ENCODE measurements at places on chromosomes 12 and 14. TPM values are rescaled to one million over a fixed set of nuclear protein-coding genes. Genes with fewer than 3 reads are reported as not detected.

The IFNG-AS1 gene
- total RNA-seq: not detected

The CMA1 gene
- not detected for total RNA-seq

The TC2N gene
- under 0.01 TPM for total RNA-seq

The CLEC12A gene
- not detected for total RNA-seq

The ARHGAP9 gene
- total RNA-seq: 0.14 TPM

The ERBB3 gene
- under 0.01 TPM for total RNA-seq

The AICDA gene
- not detected for total RNA-seq

The RAP1B gene
- 192 TPM for total RNA-seq

The LIN7A gene
- total RNA-seq: 0.57 TPM

The SMIM41 gene
- total RNA-seq: 1.0 TPM

The PROX2 gene
- not detected for total RNA-seq

The LUM gene
- total RNA-seq: 151 TPM

The MYBPC1 gene
- not detected for total RNA-seq

The ABCD2 gene
- 0.14 TPM for total RNA-seq

Data from placental pericyte (primary cell).